ENCODE measurements at places on chromosomes 3 and 15. TPM values are rescaled to one million over a fixed set of nuclear protein-coding genes. Genes with fewer than 3 reads are reported as not detected.

The OR4F6 gene
- total RNA-seq: not detected

The C3orf49 gene
- not detected for total RNA-seq

The RBPMS2 gene
- total RNA-seq: not detected

The WDR93 gene
- not detected for total RNA-seq

The LRRK1 gene
- 0.56 TPM for total RNA-seq

The MCF2L2 gene
- total RNA-seq: 5.7 TPM

The SH3GL3 gene
- not detected for total RNA-seq

DNA sequence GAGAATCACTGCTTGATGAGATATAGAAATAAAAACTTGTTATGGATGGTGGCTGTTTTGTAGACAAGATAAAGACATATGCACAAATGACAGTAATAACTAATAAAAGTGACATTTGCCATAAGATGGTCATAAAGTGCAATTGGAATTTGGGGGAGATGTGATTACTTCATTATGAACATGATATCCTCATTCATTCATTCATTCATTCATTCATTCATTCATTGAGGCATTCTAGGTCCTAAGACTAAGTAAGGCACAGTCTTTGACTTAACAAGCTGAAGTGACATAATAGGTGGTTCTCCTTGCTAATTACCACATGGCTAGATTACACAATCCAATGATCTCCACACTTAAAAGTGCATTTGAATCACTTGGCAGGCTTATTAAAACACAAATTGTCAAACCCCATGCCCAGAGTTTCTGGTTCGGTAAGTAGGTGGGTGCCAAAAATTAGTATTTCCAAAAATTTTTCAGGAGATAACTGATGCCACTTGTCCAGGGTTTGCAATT is 18.9 kb downstream of the RAP2B start:
- H3K27ac ChIP-seq: no peak overlapping the region
- no peak for DNase-seq
- H3K27me3 ChIP-seq: no peaks in the 10 kb centered on the region
- H3K36me3 ChIP-seq: no peaks in the 10 kb centered on the region

- no peak overlapping the region for H3K27ac ChIP-seq
- H3K36me3 ChIP-seq: peaks cover 7% of the 10 kb centered on the region
- peaks cover 16% of the 10 kb centered on the region for H3K4me1 ChIP-seq
- no peak overlapping the region for H3K4me3 ChIP-seq
- no peak for DNase-seq
Measured at GRCh38 chr3:101671014-101671413, 5.9 kb downstream of the ZBTB11 start.

DNA sequence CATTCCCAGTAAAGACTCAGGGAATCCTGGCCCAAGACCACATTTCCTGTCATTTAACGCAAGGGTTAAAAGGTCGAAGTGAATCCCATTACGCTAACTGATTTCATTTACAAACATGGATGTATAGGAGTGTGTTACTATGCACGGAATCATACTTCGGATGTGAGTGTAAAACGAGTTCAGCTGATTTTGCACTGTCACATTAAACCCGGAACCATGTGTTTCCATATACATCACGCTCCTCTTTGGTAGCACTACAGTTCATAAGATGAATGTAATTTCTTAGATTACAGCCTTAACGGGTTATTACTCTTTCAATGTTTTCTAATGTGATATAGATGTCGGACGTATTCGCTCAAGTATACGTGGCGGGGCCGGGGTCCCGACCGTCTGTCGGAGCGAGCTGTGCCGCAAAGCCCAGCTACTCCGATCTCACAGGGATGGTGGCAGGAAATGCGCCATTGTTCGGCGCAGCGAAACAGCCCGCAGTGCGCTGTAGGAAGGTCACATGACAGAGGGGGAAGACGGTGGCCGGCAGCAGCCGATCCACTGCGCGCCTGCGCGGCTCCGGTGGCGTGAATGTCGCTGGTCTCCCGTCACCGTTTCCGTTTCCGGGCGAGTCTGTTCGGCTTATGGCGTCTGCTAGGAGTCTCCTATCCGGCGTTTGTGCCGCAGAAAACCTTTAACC is 97.3 kb downstream of the NPAP1 start:
- no peaks in the 10 kb centered on the region for H3K27me3 ChIP-seq
- H3K4me3 ChIP-seq: peak overlapping the region; percentile 6
- no peak overlapping the region for H3K27ac ChIP-seq
- H3K36me3 ChIP-seq: no peaks in the 10 kb centered on the region

GRCh38 chr15:95277266-95277665 is 1045.9 kb downstream of the MCTP2 start:
- no peak overlapping the region for H3K4me3 ChIP-seq
- no peaks in the 10 kb centered on the region for H3K36me3 ChIP-seq
- no peak overlapping the region for H3K27ac ChIP-seq
- no peaks in the 10 kb centered on the region for H3K4me1 ChIP-seq
- DNase-seq: no peak

DNA sequence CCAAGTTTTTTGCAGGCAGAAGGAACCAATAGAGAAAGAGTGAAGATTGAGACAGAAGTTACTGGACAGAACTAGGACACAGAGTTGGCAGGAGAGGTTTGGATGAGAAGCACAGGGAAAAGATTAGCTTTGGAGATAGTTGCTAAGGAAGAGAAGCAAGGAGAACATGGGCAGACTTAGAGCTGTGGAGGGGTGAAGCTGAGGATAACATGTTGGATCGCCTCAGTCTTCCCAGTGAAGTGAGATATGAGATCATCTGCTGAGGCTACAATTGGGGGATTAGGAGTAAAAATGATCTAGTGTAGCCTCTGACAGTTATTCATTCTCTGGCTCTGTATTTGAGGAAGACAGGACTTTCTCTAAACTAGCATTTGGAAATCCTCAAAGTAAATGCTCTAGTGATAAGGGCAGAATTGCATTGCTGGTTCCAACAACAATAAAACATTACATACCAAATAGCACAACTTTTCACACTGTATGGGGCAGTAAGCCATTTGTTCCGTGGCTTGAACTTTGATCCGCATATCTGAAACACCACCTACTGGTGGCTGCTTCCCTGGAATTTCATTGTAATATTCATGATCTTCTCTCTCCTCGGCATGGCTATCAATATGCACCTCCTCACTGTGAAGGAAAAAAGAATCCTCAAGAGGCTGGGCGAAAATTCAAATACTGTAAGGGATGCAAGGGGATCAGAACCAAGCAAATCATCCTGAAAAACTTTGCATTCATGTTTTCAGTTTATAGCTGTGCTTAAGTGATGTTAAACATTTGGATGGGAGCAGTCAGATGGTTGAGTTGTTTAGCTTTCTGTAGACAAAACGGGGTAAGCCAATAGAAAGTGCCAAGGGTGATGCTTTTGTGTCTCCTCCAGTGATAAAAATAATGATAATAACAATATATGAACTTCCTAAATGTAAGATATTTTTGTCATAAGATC is 22.2 kb upstream of the EID1 start:
- H3K27ac ChIP-seq: no peak overlapping the region
- no peak overlapping the region for H3K4me3 ChIP-seq
- no peaks in the 10 kb centered on the region for H3K36me3 ChIP-seq

DNA sequence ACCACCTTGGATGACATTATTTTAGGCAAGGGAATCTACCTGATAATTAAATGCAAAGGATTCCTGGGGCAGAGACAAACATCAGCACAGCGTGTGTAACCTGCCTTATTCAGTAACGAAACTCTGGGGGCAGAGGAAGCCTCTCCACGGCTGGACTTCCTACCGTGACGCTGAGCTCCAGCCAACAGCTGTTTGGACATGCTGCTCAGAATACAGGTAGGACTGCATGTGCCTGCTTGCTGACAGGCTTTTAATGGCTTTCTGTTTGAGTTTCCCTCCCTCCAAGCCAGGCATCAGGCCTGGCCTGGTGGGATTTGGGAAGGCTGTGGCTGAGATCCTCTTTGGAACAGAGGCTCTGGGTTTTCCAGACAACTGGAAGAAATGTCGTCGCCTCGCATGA is 150.6 kb downstream of the ADAMTS17 start:
- no peak overlapping the region for H3K4me3 ChIP-seq
- DNase-seq: no peak
- no peaks in the 10 kb centered on the region for H3K4me1 ChIP-seq
- H3K27me3 ChIP-seq: no peaks in the 10 kb centered on the region
- no peaks in the 10 kb centered on the region for H3K36me3 ChIP-seq

- H3K4me1 ChIP-seq: no peaks in the 10 kb centered on the region
- no peaks in the 10 kb centered on the region for H3K27me3 ChIP-seq
- no peak overlapping the region for H3K27ac ChIP-seq
- no peaks in the 10 kb centered on the region for H3K36me3 ChIP-seq
- H3K4me3 ChIP-seq: no peak overlapping the region
- no peak for DNase-seq
Measured at GRCh38 chr3:104951426-104951825, 415.3 kb upstream of the ALCAM start.

- peak; percentile 99 for DNase-seq
- peak within 1 kb of the TSS; percentile 93 for H3K27ac ChIP-seq
- H3K27me3 ChIP-seq: no peaks in the 10 kb centered on the region
- H3K4me1 ChIP-seq: peaks cover 11% of the 10 kb centered on the region
Measured at GRCh38 chr3:42600111-42600957, at the start of gene NKTR. Gene NKTR (plus strand): TSS chr3:42600686. CDS start chr3:42601007, 321 bp downstream.

DNA sequence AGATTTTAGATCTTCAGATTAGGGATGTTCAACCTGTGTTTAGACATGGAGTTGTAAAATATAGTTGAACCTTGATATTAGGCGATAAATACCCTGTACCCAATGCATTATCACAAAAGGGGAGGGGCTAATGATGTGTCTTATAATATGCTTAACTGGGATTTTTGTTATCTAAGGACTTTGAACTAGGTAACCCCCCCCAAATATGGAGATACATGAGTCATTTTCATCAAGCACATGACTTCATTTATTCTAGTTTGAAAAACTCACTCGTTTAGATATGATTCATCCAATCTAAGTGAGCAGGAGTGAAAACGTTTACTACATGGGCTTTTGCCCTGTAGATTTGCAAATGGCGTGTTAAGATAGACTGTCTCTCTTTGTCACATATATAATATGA is 212.4 kb downstream of the IL5RA start:
- no peaks in the 10 kb centered on the region for H3K27me3 ChIP-seq
- H3K36me3 ChIP-seq: no peaks in the 10 kb centered on the region
- no peak for DNase-seq
- no peak overlapping the region for H3K4me3 ChIP-seq
- H3K27ac ChIP-seq: no peak overlapping the region

GRCh38 chr3:153215966-153216365 is 53.9 kb downstream of the RAP2B start:
- H3K36me3 ChIP-seq: no peaks in the 10 kb centered on the region
- peaks cover 12% of the 10 kb centered on the region for H3K4me1 ChIP-seq
- H3K27ac ChIP-seq: no peak overlapping the region
- H3K27me3 ChIP-seq: no peaks in the 10 kb centered on the region
- no peak for DNase-seq
- no peak overlapping the region for H3K4me3 ChIP-seq

DNA sequence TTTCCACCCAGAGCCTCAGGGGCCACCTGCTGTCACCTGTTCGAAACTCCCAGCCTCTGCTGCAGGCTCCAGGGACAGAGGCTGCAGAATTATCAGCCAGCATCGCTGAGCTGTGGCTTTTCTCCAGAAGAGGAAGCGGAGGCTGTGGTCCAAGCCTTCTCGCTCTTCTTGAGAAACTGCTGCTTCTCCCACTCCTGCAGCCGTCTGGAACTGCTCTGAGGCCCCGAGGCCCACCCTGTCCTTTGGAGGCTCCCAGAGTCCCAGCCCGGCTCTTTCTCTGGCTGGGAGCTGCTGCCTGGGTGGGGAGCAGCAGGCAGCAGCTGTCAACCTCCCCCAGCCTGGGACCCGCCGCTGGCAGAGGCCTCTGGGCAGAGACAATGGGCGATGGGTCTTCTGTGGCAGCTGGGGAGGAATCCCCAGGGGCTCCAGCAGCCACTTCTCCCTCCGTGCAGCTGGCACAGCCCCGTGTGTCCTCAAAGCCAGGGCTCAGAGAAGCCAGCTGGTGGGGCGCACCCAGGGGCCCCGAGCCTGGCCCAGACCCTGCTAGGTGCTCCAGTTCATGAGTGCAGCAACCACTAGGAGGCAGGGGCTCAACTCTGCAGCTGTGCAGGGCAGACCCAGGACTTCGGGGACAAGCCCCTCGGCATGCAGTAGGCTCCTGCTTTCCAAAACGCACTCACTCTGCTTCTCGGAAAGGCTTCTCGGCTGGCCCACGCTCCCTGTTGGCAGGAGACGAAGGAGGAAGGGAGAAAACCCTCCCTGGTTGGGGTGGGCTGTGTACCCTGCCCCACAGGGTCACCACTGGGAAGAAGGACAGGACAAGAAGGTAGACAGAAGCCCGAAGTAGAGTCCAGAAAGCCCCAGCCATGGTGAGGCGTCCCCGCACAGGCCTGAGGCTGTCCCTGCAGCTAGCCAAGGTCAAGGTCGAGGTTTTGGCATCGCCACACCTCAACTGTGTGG is 49.9 kb upstream of the FURIN start:
- no peaks in the 10 kb centered on the region for H3K4me1 ChIP-seq
- no peaks in the 10 kb centered on the region for H3K36me3 ChIP-seq
- no peak overlapping the region for H3K27ac ChIP-seq
- no peak overlapping the region for H3K4me3 ChIP-seq
- no peak for DNase-seq
- H3K27me3 ChIP-seq: no peaks in the 10 kb centered on the region

GRCh38 chr3:9826815-9827573 is 16.8 kb downstream of the RPUSD3 start:
- H3K27ac ChIP-seq: no peak overlapping the region
- H3K4me1 ChIP-seq: no peaks in the 10 kb centered on the region
- no peaks in the 10 kb centered on the region for H3K27me3 ChIP-seq
- H3K4me3 ChIP-seq: no peak overlapping the region
- no peak for DNase-seq

DNA sequence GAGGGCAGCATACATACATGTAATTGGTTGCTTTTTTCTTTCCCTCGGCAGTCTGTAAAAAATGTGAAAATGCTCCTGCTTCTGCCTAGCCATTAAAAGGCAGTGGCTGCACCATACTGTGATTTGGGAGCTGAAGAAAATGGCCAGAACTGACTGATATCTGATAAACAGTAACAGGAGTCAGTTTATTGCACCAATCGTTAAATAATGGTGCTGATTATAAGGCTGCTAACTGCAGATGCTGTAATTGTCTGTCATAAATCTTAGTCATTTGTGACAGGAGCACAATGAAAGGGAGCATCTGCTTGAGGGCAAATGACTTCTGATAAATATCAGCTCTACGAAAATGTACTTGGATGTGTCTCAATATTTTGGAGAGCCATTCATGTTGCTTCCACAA is 263.1 kb upstream of the DNAJC19 start:
- no peak overlapping the region for H3K4me3 ChIP-seq
- no peaks in the 10 kb centered on the region for H3K4me1 ChIP-seq
- H3K27ac ChIP-seq: no peak overlapping the region
- DNase-seq: no peak
- no peaks in the 10 kb centered on the region for H3K36me3 ChIP-seq
- H3K27me3 ChIP-seq: no peaks in the 10 kb centered on the region

GRCh38 chr15:39602143-39602542 is 21.3 kb downstream of the THBS1 start:
- H3K4me1 ChIP-seq: no peaks in the 10 kb centered on the region
- H3K27ac ChIP-seq: no peak overlapping the region
- H3K36me3 ChIP-seq: no peaks in the 10 kb centered on the region
- DNase-seq: no peak
- H3K4me3 ChIP-seq: no peak overlapping the region

GRCh38 chr15:42918047-42918446 is 2.5 kb downstream of the TTBK2 start:
- no peak for DNase-seq
- H3K36me3 ChIP-seq: peaks cover 8% of the 10 kb centered on the region
- no peaks in the 10 kb centered on the region for H3K27me3 ChIP-seq
- H3K4me3 ChIP-seq: no peak overlapping the region
- H3K27ac ChIP-seq: no peak overlapping the region

GRCh38 chr3:148641722-148642121 is 56.0 kb upstream of the AGTR1 start:
- H3K27ac ChIP-seq: no peak overlapping the region
- H3K4me3 ChIP-seq: no peak overlapping the region
- DNase-seq: no peak
- H3K4me1 ChIP-seq: no peaks in the 10 kb centered on the region

Measured in naive thymus-derived CD4-positive, alpha-beta T cell (primary cell).